ENCODE measurements at places on chromosomes 4 and X. TPM values are rescaled to one million over a fixed set of nuclear protein-coding genes. Genes with fewer than 3 reads are reported as not detected.

The MAGEA2 gene
- polyA plus RNA-seq = not detected

GRCh38 chrX:47499293-47499692 is 16.3 kb upstream of the ZNF41 start:
- DNase-seq = no peak

GRCh38 chrX:43025806-43026315 is 247.9 kb upstream of the PPP1R2C start:
- DNase-seq = no peak

DNA sequence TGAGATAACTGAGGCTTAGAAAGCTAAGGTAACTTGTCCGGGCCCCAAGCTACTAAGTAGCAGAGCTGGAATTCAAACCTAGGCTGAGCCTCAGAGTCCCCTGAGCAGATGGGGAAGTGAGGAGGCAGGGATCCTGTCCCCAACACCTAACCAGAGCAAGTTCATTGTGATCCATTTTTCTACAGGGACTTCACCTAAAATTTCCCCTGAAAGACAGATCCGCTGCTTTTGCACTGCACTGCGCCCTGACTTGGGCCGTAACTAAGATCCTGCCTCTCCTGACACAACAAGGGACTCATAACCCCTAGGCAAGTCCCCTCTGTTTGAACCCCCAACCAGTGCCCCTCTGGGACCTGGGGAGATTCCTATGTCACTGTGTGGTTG is 25.6 kb upstream of the MTM1 start:
- DNase-seq = no peak
